ENCODE measurements at places on chromosomes 7 and 10.
A peak's percentile ranks its signal among the peaks of the same experiment; 100 is the strongest.

- no peak for DNase-seq
These were observed 384.0 kb downstream of the SORCS3 start for GRCh38 chr10:105025092-105025491.

GRCh38 chr7:143256932-143257331 is 6.3 kb upstream of the GSTK1 start:
- no peak for DNase-seq

DNA sequence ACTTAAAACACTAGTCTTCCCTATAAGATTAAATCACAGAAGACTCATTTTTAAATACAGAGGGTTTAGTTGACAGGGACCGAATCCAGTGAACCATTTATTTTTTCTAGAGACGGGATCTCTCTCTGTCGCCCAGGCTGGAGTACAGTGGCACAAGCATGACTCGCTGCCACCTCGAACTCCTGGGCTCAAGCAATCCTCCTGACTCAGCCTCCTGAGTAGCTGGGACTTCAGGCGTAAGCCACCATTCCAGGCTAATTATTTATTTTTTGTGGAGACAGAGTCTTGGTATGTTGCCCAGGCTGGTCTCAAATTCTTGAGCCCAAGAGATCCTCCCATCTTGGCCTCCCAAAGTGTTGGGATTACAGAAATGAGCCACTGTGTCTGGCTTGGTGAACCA is 20.9 kb upstream of the LYZL1 start:
- DNase-seq, result no peak

DNA sequence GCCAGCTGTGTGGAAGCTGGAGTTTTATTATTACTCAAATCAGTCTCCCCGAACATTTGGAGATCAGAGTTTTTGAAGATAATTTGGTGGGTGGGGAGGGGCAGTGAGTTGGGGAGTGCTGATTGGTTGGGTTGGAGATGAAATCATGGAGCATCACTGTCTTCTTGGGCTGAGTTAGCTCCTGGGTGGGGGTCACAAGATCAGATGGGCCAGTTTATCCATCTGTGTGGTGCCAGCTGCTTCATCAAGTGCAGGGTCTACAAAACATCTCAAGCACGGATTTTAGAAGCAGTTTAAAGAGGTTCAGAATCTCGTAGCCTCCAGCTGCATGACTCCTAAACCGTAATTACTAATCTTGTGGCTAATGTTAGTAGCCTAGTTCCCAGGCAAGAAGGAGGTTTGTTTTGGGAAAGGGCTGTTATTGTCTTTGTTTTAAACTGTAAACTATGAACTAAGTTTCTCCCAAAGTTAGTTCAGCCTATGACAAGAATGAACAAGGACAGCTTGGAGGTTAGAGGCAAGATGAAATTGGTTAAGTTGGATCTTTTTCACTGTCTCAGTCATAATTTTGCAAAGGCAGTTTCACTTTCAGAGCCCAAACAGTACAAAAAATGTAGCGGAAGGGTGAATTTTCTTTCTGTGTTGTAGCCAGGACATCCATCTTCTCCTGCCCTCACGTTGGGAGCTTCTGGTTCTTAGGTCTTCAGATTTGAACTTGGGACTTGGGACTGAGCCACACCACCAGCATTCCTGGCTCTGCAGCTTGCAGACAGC is 43.1 kb downstream of the KLF6 start:
- no peak for DNase-seq

DNA sequence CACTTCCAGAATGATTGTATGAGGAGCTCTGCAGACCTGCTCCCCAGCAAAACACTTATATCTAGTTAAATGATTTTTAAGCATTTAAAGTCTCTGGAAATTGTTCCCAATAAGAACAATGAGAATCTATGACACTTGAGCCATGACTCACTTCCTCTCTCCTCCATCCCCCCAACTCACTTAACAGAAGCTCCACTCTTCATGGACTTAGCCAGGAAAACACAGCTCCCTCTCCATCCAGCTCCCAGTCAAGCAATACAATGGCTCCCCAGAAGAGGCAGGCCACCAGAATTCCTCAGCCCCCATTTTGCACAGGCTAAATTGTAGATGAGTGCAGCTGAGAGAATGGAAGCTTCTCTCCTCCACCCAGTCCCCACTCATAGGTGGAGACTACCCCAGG is 27.0 kb downstream of the AOC1 start:
- no peak for DNase-seq

- no peak for DNase-seq
These were observed 106.4 kb downstream of the AMPH start for GRCh38 chr7:38524786-38525185.

DNA sequence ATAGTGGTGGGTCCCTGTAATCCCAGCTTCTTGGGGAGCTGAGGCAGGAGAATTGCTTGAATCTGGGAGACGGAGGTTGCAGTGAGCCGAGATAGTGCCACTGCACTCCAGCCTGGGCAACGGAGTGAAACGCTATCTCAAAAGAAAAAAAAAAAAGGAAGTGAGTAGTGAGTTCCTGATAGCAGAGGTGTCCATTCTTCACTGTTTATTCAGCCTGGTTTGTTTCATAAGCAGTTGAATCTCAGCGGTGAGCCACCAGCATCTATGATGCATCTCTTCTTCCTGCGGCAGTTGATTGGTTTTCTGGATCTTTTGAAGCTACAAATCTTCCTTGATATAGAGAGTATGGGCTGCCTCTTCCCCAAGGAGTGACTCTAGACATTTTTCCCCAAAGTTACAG is 316.1 kb upstream of the MTPN start:
- no peak for DNase-seq

- DNase-seq, result no peak
These were observed 11.3 kb downstream of the RAB11FIP2 start for GRCh38 chr10:118035354-118036005.

DNA sequence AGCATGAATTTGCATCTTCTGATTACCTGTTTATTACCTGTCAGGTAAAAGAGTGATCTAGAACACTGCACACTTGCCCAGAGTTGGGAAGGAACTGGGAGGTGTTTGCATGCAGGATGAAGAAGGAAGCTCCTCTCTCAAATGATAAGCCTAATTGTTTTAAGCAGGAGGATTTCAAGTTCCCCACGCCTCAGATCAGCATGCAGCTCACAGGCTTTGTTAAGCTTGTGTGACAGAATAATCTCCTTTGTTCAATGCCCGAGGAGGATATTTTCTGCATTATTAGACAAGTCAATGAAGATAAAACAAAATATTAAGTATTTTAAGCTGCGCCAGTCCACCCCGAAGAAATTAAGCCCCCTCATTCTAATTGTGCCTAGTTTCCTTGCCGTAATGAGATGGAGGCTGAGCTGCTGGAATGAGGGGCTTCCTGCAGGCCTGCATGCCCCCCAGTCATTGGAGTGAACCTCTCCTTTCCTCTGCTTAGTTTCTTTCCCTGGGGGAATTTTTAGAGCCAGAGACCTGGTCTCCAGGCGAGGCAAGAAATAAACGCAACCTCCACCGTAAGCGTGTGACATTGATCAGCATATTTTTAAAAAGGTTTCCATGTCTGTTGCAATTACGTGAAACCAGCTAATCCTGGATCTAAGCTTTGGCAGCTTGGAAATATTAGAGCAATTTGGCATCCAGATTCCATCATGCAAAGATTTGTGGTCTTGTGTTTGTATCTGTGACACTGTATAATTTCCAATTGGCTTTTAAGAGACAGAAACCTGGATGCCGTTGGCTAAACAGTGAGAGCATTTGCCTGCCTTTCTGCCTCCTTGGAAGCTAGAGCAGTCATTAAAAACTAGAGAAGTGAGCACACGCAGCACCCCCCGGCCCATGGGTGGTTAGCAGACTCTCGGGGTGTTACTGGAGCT is 376.0 kb downstream of the GALNT17 start:
- DNase-seq, result no peak

DNA sequence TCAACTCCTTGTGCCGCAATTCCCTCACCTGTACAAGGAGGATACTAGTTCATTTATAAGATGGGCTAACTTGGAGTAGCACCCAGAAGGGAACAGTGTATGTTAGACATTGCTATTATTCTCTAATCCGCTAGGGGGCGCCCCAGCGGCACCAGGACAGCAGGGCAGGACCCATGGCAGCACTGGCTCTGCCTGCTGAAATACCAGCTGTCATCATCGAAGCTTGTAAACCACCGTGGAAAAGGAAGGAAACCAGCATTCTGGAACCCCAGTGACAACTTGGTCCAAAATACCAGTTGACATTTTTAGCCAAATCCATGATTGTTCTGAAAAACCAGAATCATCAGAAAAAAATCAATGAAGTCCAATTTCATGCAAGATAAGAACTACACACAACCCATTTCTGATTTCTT is 134.4 kb downstream of the ITGA8 start:
- DNase-seq, result peak; percentile 55

DNA sequence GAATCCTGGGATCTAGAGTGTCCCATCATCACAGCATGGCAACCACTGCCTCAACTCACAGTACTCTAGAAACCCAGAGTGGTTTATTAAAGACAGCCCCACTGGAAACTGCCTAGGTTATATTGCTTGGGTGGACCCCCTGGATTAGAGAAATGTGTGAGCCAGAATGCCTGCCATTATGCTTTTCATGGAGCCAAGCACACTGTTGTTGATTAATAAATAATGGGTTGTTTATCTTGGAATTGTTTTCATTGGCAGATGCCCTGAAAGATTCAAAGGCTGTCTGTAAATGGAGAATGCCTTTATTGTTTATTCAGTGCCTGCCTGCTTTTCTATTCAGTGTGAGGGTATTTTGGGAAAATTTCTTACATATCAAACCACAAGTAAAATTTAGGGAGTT is 52.1 kb downstream of the GNAI1 start:
- DNase-seq, result no peak

DNA sequence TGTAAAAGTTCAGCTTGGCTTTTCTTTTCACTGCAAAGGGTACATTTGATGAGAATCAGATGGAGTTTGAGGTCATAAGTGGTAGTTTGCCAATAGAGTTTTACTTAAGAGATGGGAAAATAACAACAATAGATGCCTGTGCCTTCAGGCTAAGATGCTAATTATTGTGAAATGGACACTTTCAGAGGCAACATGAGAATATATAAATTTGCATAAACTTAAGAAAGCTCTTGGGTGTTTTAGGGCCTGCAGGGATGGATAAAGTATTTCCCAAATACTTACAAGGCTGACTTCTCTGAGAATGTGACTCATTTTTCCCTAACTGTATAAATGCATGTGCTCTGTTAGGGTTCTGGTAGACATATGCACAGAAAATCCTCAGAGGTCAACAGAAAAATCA is 200.3 kb upstream of the SVIL start:
- no peak for DNase-seq

DNA sequence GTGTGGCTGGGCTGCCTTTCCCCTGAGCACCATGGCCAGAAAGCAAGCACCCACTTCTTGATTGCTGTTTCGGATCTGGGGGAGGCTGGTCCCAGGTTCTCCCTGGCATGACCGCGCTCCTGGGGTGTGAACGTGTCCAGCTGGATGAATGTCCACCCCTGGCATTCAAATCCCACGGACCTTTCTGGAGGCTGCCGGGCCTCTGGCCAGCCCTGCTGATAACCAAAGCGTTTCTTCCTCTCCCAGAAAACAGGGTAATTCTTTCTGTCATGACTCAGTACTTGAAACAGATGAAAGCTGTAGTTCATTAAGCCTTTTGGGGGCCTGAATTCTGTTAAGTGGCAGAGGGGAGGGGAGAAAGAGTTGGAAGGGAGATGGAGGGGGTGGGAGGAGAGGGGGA is 73.1 kb upstream of the SAMD8 start:
- no peak for DNase-seq

DNA sequence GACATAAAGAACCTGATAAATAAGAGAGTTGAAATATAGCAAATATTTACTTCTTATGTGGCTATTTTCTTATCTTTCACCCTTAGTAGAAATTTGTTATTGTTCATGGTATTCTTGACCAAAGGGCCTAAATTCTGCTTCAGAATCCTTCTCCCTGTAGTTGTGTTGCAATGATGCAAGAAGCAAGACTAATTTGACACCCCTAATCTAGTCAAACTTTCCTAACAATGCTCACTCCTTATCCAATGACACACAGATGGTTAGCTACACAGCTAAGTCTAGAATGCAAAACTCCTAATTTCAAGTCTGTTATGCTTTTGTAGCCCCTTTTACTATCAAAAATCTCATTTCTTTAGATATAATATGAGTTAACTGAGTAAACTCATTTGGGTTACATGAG is 56.1 kb downstream of the TWIST1 start:
- no peak for DNase-seq

- DNase-seq, result no peak
These were observed 565.8 kb downstream of the NRG3 start for GRCh38 chr10:82440775-82441174.

DNA sequence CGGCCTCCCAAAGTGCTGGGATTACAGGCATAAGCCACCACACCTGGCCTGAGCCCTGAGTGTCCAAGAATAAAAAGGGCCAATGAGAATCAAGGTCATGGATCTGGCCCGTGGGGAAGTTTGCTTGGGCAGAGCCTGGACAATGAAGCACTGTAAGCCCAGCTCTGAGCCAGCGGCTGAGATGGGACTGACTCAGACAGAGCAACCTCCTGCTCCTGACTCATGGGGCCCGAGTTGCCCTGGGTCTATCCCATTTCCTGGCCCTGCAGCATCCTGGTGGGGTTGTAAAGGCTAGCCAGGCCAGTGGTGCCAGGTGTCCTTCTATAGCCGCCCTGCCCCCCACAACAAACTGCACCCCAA is 5.2 kb upstream of the MYH16 start:
- DNase-seq, result peak; percentile 98

DNA sequence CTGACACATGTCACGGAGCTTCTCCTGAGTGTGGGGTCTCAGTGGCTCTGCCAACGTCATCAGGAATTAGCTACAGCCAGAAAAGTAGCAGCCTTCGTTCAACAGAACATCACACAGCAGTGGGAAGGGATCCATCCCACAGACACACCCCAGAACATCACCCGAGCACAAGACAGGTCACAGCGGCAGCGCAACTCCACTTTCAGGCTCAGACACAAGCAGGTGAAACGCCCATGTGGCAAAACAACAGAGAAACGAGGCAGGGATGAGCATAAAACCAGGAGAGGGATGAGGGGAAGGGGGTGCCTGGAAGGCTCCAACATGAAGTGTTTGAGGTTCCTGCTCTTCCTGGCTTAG is 44.8 kb downstream of the CAMK2B start:
- no peak for DNase-seq

GRCh38 chr10:121526801-121527221 is 71.4 kb downstream of the FGFR2 start:
- no peak for DNase-seq

- no peak for DNase-seq
These were observed 371.9 kb downstream of the BMPER start for GRCh38 chr7:34277016-34277802.

Measured in H54 (cell line).